ENCODE measurements at places on chromosomes 1 and 21.

DNA sequence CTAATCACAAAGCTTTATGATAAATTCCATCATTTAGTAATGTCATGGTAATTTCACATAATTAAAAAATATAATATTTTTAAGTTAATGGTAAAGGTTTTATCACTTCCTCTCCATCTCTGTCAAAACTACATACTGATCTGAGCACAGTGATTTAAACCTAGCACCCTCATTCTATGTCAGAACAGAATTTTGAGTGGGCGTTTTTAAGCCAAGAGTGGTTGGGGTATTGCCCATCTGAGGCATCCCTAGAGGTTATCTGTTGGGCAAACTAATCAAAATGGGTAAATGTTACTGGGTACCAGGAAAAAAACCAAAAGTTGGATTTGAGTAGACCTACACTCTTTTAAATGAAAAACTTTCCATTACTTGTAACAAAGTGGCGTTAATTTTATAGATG is 100.7 kb upstream of the GFI1 start:
- no peak for DNase-seq

- DNase-seq: no peak
These were observed 3.0 kb downstream of the USP1 start for GRCh38 chr1:62439652-62440371.

DNA sequence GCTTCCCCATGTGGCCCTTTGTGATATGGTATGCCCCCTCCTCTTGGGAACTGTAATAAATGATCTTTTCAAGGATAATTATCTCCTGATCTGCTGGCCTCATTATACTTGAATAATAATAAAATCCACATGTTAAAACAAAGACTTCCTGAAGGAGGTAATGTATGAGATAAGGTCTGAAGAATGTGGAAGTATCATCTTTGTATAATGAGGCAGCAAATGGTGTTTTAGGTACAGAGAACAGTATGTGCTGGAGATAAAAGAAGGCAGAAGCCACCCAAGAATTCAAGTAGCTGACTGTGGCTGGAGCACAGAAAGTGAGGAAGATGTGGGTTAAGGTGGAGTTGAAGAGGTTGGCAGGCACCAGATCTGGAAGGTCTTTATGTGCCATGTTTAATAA is 12.8 kb upstream of the COG2 start:
- DNase-seq: no peak

GRCh38 chr1:204045430-204045829 is 27.5 kb upstream of the SOX13 start:
- DNase-seq: no peak

- DNase-seq: no peak
These were observed 20.2 kb downstream of the LDLRAP1 start for GRCh38 chr1:25563330-25564215.

- DNase-seq: no peak
These were observed 16.8 kb upstream of the SH3GLB1 start for GRCh38 chr1:86687595-86687994.

- no peak for DNase-seq
These were observed 1.4 kb upstream of the VANGL1 start for GRCh38 chr1:115640384-115640783.

DNA sequence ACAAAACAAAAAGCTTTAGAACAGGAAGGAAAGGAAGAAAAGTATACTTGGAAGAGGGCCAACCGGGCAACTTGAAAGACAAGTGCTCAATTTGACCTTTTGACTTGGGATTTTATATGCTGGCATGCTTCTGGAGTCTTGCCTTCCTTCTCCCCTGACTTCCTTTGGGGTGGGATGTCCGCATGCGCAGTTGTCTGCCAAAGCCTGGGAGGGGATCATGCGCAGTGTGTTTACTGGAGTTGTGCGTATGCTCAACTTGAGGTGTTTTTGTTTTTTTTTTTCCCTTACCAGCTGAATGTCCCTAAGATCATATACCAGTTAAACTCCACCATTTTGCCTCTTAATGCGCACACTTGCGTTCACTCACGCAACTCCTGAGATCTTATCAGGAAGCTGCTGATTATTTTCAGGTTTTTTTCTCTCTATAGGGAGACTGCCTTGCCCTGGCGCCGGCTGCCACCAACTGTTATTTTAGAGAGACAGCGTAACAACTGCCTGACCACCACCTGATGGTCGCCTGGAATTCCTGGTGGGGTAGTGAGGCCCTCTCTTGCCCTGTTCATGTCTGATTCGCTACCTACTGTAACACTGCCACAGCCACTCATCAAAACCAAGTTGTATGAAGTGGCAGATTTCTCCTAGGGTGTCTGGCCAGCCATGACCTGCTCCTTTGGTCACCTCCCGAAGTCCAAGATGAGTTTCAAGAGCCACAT is 138.7 kb upstream of the ZNF644 start:
- DNase-seq: no peak

DNA sequence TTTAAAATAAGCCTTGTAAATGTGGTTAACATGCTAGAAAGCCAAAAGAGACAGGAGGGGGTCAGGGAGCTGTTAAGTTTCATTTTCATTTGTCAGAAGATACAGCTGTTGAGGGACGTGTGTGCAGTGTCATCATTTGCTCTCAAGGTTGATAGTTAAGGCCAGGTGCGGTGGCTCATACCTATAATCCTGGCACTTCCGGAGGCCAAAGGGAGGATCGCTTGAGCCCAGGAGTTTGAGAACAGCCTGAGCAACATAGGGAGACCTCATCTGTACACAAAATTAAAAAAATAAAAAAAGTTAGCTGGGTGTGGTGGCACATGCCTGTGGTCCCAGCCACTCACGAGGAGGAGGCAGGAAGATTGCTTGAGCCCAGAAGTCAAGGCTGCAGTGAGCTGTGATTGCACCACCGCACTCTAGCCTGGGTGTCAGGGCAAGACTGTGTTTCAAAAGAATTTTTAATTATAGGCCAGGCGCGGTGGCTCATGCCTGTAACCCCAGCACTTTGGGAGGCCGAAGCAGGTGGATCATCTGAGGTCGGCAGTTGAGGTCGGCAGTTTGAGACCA is 22.7 kb downstream of the ZBTB8OS start:
- no peak for DNase-seq

- DNase-seq: no peak
These were observed 9.1 kb upstream of the TAGLN2 start for GRCh38 chr1:159934136-159935039.

GRCh38 chr1:219391297-219391696 is 217.6 kb downstream of the LYPLAL1 start:
- no peak for DNase-seq

DNA sequence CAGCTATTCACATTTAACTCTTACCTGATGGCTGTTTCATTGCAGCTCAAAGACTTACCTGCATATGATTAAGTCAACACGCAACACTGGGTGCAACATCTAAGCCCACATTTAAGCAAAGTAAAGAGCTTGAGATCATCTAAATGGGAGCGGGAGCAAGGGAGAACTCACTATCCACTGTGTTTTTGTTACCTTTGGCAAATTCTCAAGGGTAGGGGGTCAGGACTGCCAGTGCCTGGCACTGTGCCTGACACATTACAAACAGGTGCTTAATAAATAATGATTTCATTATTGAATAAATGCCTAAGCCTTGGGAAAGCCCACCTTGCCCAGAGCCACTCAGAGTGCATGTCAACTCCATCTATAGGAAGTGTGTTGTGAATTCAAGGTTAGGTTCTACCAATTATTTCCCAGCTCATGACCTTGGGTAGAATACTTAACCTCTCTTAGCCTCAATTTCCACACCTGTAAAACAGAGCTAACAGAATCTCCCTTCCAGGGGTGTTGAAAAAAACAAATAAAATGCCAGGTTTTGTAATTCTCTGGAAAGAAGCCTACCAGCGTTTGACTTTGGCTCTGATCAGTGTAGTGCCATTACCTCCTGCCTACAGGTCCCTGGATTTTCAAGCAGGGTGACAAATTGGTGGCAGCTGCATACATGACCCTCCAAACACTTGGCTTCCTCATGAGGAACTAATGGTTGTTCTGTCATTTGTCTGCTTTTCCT is 109.7 kb downstream of the TGFBR3 start:
- DNase-seq: no peak

DNA sequence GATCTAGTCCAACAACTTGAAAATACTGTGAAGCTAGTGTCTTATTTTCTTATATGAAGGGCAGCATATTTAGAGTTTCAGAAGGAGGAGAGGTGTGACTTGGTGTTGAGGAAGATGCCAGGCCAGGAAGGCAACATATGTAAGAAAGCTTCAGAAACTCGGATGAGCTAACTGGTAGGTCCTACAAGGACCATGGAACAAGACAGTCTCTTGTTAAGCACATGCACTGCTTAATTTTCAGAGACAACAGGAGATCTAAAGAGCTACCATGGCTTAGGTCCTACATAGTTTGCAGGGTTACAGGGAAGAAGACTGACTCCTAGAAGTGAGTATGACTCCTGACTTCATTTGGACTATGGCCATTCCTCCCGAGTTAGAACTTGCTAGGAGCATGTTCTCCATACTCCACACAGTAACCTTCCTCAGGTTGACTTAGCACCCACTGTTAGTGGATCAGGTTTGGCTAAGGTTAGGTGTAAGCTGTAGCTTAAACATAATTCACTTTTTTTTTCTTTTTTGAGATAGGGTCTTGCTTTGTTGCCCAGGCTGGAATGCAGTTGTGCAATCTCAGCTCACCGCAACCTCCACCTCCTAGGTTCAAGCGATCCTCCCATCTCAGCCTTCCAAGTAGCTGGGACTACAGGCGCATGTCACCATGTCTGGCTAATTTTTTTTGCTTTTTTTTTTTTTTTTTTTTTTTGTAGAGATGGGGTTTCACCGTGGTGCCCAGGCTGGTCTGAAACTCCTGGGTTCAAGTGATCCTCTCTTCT is 31.0 kb downstream of the ANGEL2 start:
- DNase-seq: no peak

DNA sequence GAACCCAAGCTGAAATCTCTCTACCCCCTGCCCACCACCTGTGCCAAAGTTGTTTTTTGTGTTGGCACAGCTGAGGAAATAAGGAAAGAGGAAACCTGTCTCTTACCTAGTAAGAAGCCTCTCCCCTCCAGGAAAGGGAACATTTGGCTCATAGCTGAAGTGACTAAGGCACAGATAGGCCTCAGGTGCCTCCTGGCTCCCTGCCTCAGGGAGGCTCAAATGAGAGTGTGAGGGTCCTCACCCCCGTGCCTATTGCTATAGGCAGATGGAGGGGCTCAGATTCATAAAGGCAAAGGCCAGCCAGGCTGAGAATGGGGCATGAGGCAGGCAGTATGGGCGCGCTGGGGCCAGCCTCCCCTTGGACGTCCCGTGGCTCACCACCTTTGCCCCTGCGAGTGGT is 7.4 kb downstream of the SLC30A2 start:
- no peak for DNase-seq

- no peak for DNase-seq
These were observed 15.7 kb upstream of the HAX1 start for GRCh38 chr1:154256686-154257085.

DNA sequence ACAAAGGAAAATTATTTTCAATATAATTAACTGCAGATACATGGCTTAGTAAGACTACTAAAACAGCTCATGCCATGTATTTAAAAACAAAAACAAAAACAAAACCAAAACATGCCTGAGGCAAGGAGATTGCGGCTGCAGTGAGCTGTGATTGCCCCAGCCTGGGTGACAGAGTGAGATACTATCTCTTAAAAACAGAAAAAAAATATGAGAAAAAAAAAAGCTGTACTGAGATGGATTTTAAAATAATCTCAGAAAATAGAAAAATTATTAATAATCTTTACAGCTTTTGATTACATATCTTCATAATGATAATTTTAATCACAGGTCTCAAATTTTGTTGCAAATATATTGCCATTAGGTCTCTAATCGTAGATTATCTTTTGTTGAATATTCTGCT is 24.0 kb upstream of the LIN9 start:
- no peak for DNase-seq

- DNase-seq: no peak
These were observed 93.0 kb downstream of the APP start for GRCh38 chr21:26077521-26077920.

GRCh38 chr21:31750843-31751242 is 18.9 kb upstream of the SCAF4 start:
- no peak for DNase-seq

DNA sequence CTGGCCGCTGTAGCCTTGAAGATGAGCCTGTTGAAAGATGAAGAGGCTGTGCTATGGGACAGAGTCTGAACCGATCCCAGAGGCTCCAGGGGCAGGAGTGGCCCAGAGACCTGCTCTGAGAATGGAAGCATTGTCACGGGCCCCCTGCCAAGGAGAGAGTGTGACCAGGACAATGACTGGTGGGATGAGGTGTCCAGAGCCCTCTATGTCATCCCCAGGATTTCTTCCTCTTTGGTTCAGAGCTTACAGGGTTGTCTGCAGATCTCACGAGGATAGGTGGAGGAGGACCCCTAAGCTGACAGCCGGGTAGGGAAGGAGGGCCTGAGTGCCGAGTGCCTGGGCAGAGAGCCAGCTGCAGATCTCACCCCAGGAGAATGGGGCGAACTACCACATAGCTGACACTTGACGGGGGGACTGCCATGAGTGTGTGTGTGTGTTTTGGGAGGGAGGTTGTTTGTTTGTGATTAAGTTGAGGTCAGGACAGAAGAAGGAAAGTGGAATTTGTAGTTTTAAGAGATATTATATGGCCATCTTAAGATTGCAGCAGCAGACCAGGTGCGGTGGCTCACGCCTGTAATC is 25.4 kb downstream of the PIK3CD start:
- DNase-seq: no peak

DNA sequence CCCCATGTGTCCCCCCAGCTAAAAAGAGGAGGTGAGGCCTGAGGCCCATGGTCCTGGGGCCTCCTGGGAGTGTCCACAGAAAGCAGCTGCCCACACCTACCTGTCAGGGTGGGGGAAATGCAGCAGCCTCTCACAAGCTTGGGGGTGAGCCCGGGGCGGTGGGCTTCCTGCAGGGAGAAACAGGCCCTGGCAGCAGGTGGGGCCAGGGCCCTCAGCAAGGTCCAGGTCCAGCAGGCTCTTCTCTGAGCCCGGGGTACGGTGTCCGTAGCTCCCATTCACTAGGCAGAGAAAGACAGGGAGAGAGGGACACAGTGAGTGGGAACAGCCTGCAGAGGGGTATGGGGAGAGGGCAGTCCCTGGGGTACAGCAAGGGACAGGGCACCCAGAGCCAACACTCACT is 139.0 kb downstream of the GLIS1 start:
- no peak for DNase-seq

DNA sequence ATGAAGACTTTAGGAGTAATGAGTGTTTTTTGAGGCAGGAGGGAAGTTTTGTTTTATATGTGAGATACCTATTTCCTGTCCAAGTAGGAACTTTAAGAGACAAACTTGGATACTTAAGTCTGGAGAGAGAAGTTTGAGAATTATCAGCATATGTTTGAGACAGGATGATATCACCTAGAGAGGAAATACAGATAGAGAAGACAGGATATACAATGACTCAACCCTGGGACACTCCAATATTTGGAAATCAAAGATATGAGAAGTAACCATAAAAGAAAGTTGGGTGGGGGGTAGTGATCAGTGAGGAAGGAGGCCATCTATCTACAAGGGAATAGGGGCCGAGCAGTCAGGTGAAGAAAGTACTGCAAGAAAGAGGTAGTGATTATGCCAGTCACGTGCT is 6.5 kb downstream of the LCE7A start:
- no peak for DNase-seq
